ENCODE measurements at places on chromosomes 7 and 10.

DNA sequence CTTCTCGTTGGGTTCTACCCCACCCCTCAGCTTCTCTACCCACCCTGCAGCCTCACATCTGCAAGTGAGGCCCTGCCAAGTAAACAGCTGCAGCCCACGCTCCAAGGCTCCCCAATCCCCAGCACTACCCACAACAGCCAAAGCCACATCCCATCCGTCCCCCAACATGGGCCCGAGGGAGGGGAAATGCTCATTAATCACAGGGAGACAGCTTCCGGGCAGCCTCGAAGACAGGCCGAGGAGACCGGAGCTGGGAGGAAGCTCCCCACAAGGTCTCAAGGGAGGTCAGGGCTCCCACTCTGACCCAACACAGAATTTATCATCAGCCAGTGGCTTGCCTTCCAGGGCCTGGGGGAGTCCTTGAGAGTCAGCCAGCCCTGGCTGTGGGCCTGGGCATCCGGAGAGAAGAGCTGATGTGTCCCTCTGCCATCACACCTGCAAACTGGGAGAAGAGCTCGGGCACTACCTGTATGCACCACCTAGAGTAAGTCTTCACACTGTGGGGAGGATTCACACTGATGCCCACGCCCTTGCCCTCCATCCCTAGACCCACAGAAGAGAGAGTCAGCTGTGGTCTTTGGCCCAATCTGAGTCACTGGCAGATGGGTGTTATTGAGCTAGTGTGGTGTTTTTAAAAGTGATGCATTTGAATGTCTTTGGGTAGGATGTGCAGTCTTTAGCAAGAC is 115.5 kb upstream of the ZMIZ1 start:
- DNase-seq = no peak

DNA sequence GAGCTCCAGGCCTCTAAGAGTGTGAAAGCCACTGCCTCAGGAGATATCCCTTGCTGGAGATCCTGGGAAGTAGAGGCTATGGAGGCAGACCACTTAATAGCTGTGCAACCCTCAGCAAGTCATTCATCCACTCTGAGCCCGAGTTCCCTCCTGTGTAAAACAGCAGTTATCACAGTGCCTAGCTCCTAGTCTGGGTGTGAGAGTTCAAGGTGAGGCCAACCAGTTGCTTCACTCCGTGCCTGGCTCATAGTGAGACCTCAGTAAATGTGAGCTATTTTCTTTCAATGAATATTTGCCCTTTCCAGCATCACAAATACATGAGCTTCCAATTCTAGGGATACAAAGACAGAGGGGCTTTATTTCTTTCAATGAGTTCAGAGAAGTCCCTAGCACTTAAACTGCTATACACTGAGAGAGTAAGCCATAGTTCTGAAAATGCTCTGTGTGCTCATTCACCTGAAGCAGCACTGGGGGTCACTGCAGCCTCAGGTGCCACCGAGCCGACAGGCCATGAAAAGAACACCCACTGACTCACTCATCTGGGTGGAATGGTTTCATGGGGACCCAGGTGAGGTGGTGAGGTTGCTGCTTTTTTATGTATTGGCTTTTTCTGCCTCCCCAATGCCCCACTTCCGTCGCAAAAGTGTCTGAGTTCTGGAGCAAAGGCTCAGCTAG is 259.8 kb downstream of the KCNMA1 start:
- no peak for DNase-seq

DNA sequence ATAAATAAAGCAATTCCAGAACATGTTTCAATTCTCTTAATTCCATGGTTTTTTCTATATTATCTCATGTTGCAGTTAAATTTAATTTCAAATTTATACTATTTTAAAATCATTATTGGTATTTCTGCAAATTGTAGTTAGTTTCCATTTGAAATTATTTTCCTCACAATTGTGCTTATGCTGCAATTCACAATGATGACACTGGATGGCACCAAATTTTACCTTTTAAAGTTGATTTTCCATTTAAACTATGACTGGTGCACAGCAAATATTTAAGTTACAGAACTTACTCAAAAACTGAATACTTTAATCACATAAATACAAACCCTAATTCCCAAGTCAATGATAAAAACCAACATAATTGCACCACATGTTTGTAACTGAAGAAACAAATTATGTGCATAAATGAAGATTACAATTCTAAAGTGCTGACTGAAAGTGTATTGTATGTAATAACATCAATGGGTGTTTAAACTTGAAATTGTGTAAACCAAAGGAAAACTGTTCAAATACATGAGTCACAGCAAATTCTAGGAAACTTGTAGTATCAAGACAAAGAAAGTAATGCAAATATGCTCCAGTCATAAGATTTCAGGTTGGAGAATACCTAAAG is 75.3 kb upstream of the AASS start:
- no peak for DNase-seq

DNA sequence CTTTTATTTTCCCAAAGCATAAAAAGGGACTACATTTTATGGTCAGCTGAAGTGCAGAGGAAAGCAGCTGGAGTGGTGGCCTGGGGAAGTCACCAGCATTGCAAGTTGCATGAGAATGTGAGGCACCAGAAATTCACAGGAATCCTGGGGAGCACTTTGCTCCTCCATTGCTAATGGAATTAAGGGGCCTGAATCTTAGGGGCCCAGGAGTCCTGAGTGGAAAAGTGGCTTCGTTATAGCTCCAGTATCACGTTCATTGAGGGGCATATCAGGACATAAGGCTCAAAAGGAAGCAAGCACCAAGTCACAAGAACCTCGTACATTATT is 53.0 kb upstream of the LRRC17 start:
- DNase-seq = no peak

DNA sequence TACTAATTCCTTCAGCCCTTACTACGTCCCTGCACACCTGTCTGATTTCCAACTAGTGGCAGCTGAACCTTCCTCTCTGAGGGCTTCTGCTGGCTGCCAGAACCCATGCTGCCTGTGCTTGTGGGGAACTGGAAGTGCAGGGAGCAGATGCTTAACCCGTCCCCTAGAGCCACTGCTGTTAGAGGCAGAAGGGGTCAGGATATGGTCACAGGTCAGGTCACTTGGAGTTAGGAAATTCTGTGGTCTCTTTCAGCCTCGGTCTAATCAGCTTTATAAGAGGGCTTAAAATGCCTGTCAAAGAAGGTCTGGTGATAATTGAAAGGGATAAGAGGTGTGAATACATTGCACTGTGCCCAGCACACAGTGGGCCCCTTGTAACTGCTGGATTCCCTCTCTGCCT is 82.0 kb downstream of the PLPP4 start:
- no peak for DNase-seq

DNA sequence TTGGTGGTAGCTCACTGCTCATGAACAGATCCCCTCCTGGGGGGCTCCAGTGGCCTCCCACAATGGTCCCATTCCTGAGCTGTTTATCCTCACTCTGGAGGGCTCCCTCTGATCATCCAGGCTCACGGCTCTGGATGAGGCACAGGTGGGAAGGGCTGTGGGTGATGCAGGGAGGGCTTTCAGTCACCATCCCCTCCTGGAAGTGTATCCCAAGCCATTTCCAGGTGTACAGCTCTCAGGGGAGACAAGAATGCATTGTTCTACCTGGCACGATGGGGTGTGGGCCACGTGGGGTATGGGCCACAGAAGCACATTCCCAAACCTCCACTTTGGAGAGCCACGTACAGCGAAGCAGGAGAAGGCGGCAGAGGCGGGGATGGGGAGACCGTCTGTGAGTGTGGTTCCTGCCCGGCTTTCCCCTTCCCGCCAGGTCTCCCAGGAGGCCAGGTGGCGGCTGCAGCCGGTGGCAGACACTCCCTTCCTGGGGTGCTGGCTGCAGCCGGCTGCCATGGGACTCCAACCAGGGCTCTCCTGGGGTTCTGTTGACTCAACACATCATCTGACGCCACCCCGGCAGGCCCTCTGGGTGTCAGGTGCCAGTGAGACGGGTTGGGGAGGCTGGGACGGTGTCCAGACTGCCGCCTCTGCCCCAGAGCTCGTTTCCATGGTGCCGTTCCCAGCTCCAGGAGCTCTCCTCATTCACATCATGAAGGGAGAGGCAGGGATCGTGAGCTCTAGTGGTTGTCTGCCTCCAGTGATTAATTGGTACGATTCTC is 169.7 kb upstream of the RHEB start:
- DNase-seq = no peak

GRCh38 chr10:72034040-72034499 is 54.3 kb downstream of the SPOCK2 start:
- DNase-seq = no peak

DNA sequence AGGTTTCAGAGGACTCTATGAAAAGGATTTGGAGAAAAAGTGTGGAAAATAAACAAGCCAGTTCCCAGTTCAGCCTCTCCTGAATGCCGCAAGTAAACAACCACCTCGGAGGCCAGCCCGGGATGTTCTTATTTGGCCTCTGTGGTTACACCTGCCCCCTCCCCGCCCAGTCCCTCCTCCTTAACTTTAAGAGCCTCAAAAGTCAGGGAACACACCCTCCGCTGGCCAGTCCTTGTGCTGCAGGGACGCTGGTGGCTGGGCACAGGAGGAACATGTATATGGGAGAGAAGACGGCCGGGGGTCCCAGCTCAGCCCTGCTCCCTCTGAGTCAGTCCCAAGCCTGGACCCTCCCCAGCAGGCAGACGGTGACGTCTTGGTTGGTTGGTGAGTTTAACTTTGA is 6.1 kb downstream of the CHST3 start:
- no peak for DNase-seq

DNA sequence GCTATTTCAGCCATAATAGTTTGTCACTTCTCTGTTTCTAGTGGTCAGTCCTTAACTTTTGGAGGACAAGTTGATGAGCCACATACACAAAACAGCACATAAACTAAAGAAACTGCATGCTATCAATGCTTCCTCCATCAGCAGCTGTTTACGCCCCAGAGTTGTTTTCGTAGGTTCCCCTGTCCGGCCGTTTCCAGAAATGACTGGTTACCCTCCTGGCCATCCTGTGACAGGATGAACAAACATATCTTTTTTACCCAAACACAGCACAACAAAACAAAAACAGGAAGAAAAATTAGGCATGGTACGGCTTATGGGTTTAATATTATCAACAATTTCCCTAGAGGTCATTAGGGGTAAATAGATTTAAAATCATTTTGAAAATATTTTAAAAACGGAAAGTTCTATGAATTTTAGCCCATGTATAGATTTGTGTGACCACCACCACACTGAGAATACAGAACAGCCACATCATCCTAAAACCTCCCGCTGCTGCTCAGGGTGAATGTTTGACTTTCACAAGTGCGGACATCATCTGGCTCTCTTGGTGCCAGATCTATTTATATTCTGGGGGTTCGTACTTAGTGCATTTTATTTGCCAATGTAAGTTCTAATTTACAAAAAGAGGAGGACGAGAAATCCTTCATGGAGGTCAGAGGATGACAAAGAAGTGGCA is 74.8 kb downstream of the HIPK2 start:
- DNase-seq = no peak
